ENCODE measurements at places on chromosomes 16 and 17. TPM values are rescaled to one million over a fixed set of nuclear protein-coding genes. Genes with fewer than 3 reads are reported as not detected.

DNA sequence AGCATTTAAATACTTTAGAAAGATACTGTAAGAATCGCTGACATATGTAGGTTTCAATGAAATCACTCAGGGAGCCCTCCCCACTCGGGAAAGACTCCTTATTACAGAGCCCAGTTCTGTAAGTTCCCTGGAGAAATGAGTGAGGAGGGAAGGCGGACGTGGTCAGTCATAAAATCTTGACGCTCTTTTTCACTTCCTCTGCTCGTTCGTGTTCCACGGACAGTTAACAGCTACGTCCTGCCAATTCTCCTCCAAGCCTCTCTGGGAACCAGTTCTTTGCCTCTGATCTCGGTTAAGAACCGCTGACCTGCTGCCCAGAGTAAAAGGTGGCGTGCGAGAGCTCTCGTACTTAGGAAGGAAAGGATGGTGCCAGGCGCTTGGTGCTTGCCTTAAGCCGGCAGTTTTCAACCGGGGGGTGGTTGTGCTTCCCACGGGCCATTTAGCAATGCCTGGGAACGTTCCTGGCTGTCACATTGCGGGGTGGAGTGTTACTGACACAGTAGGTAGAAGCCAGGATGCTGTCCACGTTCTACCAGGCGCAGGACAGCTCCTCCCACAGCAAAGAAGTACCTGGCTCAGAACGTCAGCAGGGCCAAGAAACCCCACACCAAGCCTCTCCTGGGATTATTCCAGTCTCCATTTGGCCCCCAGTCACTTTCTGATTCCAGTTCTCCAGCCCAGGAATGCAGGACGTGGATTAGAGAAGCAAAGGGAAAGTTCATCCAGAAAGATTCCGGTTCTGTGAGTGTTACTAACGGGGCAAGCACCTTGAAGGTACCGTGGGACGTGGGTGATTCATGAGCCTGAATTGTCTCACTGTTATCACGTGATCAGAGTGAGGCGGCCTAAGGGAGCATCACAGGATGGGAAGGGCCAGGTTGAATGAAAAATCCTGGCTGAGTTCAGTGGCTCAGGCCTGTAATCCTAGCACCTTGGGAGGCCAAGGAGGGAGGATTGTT is 87.7 kb downstream of the MRM3 start:
- peaks cover 20% of the 10 kb centered on the region for H3K4me1 ChIP-seq
- DNase-seq, result peak; percentile 93
- H3K27ac ChIP-seq, result peak overlapping the region; percentile 99
- H3K4me3 ChIP-seq, result peak overlapping the region; percentile 55
- H3K27me3 ChIP-seq, result no peaks in the 10 kb centered on the region

DNA sequence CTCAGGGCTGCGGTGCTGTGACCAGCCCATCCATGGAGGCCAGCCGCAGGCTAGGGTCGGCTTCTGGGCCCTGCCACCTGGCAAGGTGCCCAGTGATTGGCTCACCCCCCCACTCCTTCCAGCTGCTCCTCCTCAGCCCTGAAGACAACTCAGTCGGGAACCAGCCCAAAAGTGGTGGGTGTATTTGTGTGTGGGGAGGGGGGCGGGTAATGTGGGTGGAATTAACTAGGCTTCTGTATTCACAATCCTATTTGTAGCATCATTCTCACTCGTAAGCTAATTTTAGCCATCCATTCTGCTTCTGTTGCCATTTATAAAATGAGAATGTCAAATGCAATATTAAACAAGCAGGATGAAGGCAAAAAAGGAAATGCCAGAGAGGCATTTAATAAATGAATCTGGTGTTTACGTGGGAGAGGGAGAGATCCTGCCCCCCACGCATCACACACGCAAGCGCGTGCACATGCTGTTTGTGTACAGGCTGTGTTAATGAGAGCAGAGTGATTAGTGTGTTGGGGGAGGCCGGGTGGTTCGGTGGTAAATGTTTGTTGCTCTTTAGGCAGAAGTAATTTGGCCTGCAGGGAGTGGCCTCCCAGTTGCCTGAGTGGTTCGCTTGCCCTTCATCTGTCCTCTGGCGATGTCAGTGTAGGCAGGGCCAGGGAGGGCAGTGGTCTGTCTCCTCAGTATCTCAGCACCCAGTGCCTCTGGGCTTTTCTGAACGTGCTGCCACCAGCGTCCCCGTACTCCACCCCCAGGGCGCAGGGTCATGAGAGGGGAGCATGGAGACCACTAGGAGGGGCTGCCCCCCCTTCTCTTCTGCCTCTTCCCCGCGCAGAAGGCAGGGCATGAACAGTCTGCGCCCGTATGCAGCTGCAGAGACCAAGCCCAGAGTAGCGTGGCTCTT is 140.1 kb downstream of the CCDC182 start:
- DNase-seq, result no peak
- H3K4me1 ChIP-seq, result no peaks in the 10 kb centered on the region
- peak overlapping the region; percentile 20 for H3K4me3 ChIP-seq
- H3K27me3 ChIP-seq, result no peaks in the 10 kb centered on the region
- H3K36me3 ChIP-seq, result no peaks in the 10 kb centered on the region
- H3K27ac ChIP-seq, result no peak overlapping the region

DNA sequence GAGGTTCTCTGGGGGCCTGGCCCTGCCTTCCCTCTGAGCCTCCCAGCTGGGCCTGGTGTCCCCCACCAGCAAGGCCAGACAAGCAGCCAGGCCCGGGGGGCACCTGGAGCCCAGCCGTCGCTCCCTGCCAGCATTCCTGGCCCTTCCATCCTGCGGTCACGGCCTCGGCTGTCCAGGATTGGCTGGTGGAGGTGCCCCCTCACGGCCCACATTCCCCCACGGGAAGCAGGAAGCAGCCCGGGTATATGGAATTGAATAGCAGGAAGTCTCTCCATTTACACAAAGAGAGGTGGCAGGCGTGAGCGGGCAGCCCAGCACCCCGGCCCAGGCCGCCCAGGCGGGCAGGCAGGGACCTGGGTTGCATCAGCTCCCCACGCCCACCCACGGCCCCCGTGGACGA is 14.5 kb downstream of the TRAF7 start:
- no peak overlapping the region for H3K27ac ChIP-seq
- H3K36me3 ChIP-seq, result peaks cover 32% of the 10 kb centered on the region
- no peaks in the 10 kb centered on the region for H3K4me1 ChIP-seq
- no peaks in the 10 kb centered on the region for H3K27me3 ChIP-seq
- no peak for DNase-seq

GRCh38 chr17:17180141-17180603 is 26.0 kb downstream of the PLD6 start:
- no peaks in the 10 kb centered on the region for H3K4me1 ChIP-seq
- no peak overlapping the region for H3K4me3 ChIP-seq
- H3K27ac ChIP-seq, result no peak overlapping the region
- H3K27me3 ChIP-seq, result no peaks in the 10 kb centered on the region
- H3K36me3 ChIP-seq, result peaks cover 95% of the 10 kb centered on the region

DNA sequence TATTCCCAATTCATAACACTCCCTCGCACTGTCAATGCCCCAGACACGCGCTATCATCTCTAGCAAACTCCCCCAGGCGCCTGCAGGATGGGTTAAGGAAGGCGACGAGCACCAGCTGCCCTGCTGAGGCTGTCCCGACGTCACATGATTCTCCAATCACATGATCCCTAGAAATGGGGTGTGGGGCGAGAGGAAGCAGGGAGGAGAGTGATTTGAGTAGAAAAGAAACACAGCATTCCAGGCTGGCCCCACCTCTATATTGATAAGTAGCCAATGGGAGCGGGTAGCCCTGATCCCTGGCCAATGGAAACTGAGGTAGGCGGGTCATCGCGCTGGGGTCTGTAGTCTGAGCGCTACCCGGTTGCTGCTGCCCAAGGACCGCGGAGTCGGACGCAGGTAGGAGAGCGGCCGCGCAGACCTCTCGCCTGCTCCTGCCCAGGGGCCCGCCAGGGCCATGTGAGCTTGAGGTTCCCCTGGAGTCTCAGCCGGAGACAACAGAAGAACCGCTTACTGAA is at the start of gene GRN:
Gene GRN (plus strand): TSS at position 364 of the 515 bp plus-strand sequence. CDS start 3,863 bp downstream, outside the sequence.
- H3K4me3 ChIP-seq, result peak within 1 kb of the TSS; percentile 90
- H3K36me3 ChIP-seq, result no peaks in the 10 kb centered on the region
- H3K27ac ChIP-seq, result peak within 1 kb of the TSS; percentile 17
- peak; percentile 100 for DNase-seq

Gene SREBF1
- 115 TPM for total RNA-seq
